Breast epithelium (tissue), 4 donors: ENCODE measurements at places on chromosomes 5 and 9. TPM values are rescaled to one million over a fixed set of nuclear protein-coding genes. Genes with fewer than 3 reads are reported as not detected.

DNA sequence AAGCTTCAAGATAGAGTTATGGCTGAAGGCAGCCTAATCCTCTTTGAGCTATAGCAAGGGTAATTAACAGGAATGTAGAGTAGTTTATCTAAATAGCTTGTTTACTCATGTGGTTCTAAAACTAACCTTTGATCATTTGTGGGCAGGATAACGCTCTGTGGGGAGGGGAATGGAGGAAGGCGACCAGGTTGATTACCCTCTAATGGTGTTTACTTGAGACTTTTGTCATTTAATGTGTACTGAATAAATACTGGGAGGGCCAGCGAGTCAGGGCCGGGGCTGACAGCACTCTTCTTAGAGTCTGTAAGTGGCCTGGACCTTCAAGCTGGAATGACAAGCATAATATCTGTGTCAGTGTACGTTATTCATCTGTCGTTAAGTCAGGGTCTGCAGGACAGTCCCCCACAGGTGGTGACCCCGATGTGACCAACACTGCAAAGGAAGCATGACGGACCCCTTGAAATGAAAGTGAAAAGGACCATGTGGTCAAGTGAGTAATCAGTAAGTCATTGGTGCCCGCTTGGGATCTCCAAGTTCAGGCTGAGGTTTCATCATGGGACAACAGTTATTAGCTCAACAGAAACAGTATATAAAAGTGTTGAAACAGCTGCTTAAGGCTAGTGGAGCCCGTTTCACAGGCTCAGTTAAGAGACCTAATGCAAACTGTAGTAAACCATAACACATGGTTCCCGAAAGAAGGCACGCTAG, 162.6 kb downstream of the CPLANE1 start:
- DNase-seq: no peak
- H3K36me3 ChIP-seq: no peaks in the 10 kb centered on the region
- H3K4me1 ChIP-seq: no peaks in the 10 kb centered on the region
- no peaks in the 10 kb centered on the region for H3K27me3 ChIP-seq
- H3K27ac ChIP-seq: no peak overlapping the region
- H3K4me3 ChIP-seq: no peak overlapping the region

- no peak for DNase-seq
- no peaks in the 10 kb centered on the region for H3K36me3 ChIP-seq
- no peak overlapping the region for H3K4me3 ChIP-seq
- H3K4me1 ChIP-seq: no peaks in the 10 kb centered on the region
- no peaks in the 10 kb centered on the region for H3K27me3 ChIP-seq
These were observed 120.2 kb upstream of the FSTL4 start for GRCh38 chr5:133732536-133732935.

- H3K4me1 ChIP-seq: no peaks in the 10 kb centered on the region
- DNase-seq: no peak
- H3K27ac ChIP-seq: peak overlapping the region; percentile 14
- H3K36me3 ChIP-seq: no peaks in the 10 kb centered on the region
- H3K4me3 ChIP-seq: no peak overlapping the region
These were observed 72.6 kb downstream of the DAPK1 start for GRCh38 chr9:87570000-87570908.

DNA sequence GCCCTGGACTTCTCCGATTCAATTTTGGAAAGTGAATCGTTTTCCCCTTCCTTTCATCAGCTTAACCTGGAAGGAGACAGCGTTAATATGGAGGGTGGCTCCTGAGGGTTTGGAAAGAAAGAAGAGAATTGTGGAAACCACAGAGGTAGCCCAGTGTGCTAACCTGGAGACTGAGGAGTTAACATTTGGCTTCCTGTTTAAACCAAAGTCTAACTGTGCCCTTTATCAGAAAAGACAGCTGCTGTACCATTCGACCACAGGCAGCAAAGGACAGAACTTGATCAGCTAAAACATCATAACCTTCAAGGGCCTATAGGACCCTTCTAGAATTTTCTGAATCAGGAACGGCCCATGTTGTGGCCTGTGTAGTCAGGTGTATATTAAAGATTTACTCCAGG, 735 bp downstream of the IDNK start:
- H3K27ac ChIP-seq: peak overlapping the region; percentile 93
- DNase-seq: no peak
- H3K27me3 ChIP-seq: no peaks in the 10 kb centered on the region
- peak overlapping the region; percentile 91 for H3K4me3 ChIP-seq
- no peaks in the 10 kb centered on the region for H3K4me1 ChIP-seq
- H3K36me3 ChIP-seq: no peaks in the 10 kb centered on the region

- no peak overlapping the region for H3K4me3 ChIP-seq
- no peak for DNase-seq
- no peaks in the 10 kb centered on the region for H3K27me3 ChIP-seq
These were observed 9.8 kb downstream of the CKMT2 start for GRCh38 chr5:81242906-81243436.

DNA sequence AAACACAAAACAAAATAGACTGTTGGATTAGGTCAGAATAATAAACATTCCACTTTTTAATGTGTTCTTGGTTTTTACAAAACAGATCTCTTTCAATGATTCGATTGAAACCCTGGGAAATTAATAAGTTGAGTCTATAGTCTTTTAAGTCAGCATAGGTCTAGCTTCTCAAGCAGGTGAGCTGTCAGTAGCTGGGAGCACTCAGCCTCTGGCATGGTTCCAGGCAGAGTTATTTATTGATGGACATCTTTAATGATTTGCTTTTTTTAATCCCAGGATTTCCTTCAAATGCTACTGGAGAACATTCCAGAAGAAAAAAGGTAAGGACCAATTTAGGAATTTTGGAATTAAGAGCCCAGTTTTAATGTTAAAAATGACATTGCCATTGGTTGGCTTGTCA, 241.0 kb downstream of the AOPEP start:
- no peaks in the 10 kb centered on the region for H3K36me3 ChIP-seq
- no peak overlapping the region for H3K27ac ChIP-seq
- H3K27me3 ChIP-seq: no peaks in the 10 kb centered on the region

GRCh38 chr9:134880484-134881312, at the start of gene FCN2:
FCN2 (plus strand) TSS chr9:134880810; CDS start chr9:134880822, 12 bp downstream.
- H3K36me3 ChIP-seq: no peaks in the 10 kb centered on the region
- no peak within 1 kb of the TSS for H3K27ac ChIP-seq
- H3K27me3 ChIP-seq: no peaks in the 10 kb centered on the region
- peak; percentile 10 for DNase-seq

- H3K4me1 ChIP-seq: no peaks in the 10 kb centered on the region
- H3K27ac ChIP-seq: no peak overlapping the region
- H3K36me3 ChIP-seq: no peaks in the 10 kb centered on the region
These were observed 185.1 kb downstream of the ADAMTSL1 start for GRCh38 chr9:18658804-18659705.

- no peak for DNase-seq
- no peaks in the 10 kb centered on the region for H3K4me1 ChIP-seq
- H3K27me3 ChIP-seq: no peaks in the 10 kb centered on the region
- H3K4me3 ChIP-seq: peak overlapping the region; percentile 17
These were observed 16.9 kb upstream of the FBP1 start for GRCh38 chr9:94656200-94656599.

DNA sequence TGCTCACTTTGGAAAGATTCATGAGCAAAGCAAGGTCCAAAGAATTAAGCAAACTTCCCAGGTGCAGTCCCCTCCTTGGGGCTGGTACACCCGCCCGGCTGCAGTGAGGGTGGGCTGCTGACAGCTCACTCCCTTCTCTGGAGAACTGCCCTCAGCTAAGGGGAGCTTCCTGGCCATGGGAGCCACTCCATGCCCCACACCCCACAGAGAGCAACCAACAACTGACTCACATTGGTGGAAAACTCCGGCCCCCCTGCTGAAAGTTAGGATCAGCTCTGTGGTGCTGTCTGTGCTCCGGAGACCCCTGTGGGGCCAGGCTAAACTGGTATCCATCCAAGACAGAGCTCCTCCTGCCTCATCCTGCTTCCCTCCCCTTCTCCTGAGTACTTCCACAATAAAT, 223.0 kb downstream of the GABBR2 start:
- no peak for DNase-seq
- H3K27me3 ChIP-seq: peaks cover 19% of the 10 kb centered on the region
- H3K36me3 ChIP-seq: no peaks in the 10 kb centered on the region
- no peak overlapping the region for H3K27ac ChIP-seq
- H3K4me3 ChIP-seq: no peak overlapping the region

GRCh38 chr9:108973895-108974294, 39.4 kb downstream of the CTNNAL1 start:
- H3K36me3 ChIP-seq: no peaks in the 10 kb centered on the region
- DNase-seq: no peak
- no peaks in the 10 kb centered on the region for H3K4me1 ChIP-seq
- H3K27ac ChIP-seq: no peak overlapping the region

DNA sequence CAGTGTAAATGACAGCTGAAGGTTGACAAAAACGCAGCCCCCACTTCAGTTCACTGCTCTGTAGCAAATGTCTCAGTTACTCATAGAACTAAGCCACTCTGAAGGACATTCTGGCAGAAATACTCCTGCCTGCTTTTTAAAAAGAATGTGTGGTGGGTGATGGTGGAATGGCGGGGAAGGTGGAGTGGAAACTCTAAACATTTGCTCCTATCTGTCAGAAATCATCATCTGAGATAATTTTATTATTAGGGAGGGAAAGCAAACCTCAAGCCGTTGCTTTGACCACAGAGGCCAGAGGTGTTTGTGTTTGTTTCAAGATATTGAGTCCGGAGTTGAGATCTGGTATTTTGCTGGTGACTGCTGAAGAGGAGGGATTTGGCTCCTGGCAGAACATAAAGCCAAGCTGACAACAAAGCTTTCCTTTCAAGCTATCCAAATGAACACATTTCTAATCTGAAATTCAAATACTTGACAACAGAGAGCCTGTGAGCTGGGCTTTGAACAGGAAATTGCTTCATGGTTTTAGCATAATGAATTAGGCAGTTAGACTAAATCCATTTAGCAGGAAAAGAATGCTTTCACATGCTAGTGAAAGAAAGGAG, 362.7 kb downstream of the CSNK1G3 start:
- H3K4me3 ChIP-seq: no peak overlapping the region
- H3K27me3 ChIP-seq: no peaks in the 10 kb centered on the region
- no peak overlapping the region for H3K27ac ChIP-seq
- DNase-seq: no peak
- no peaks in the 10 kb centered on the region for H3K36me3 ChIP-seq

GRCh38 chr9:72324974-72325373, 40.0 kb downstream of the ZFAND5 start:
- H3K4me1 ChIP-seq: no peaks in the 10 kb centered on the region
- H3K27ac ChIP-seq: no peak overlapping the region
- no peak for DNase-seq
- no peaks in the 10 kb centered on the region for H3K27me3 ChIP-seq
- no peaks in the 10 kb centered on the region for H3K36me3 ChIP-seq

DNA sequence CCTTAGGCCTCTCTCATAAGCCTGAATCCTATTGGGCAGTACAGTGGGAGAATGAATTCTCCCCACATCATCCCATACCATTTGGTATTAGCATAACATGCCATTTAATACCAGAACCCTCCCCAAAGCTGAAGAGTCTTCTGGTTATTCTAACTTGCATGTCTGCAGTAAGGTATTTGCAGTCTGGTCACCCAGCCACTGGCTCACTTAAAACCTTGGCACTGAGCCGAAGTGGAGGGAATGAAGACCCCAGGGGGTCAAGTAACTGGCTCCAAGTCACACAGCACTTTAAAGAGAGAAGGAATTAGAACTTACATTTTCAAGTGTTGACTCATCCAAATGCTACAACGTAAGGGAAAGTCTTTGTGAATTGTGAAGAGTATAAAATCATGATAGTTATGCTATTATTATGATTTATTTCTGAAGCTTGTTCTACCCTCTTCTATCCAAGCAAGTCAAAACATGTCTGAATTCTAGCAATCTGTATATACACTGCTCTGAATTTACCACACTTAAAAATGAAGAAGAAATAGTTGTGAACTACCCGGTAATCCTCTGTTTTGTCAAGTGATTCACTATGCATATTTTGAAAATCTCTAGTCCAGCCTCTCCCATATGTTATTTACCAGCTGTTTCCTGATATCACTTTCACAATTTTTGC, 28.5 kb downstream of the GLRA1 start:
- H3K27me3 ChIP-seq: no peaks in the 10 kb centered on the region
- no peaks in the 10 kb centered on the region for H3K36me3 ChIP-seq
- no peaks in the 10 kb centered on the region for H3K4me1 ChIP-seq
- DNase-seq: no peak

GRCh38 chr9:127452691-127453090, 1.4 kb downstream of the LRSAM1 start:
- peak overlapping the region; percentile 97 for H3K27ac ChIP-seq
- peak; percentile 61 for DNase-seq
- no peaks in the 10 kb centered on the region for H3K27me3 ChIP-seq
- no peaks in the 10 kb centered on the region for H3K4me1 ChIP-seq
- H3K36me3 ChIP-seq: no peaks in the 10 kb centered on the region

Gene GNG10
- total RNA-seq: 53.4 TPM

Gene FOXD4L5
- total RNA-seq: not detected

Gene CMYA5
- 37.0 TPM for total RNA-seq
